ENCODE measurements at places on chromosomes 3 and 15.

- peak; percentile 75 for DNase-seq
Measured at GRCh38 chr3:71310359-71310979, 273.1 kb downstream of the FOXP1 start.

GRCh38 chr3:13549623-13550422, 898 bp downstream of the FBLN2 start:
- no peak for DNase-seq

GRCh38 chr3:184746131-184747120, 34.6 kb upstream of the MAGEF1 start:
- DNase-seq: no peak

- DNase-seq: no peak
Measured at GRCh38 chr15:85496551-85497171, 116.3 kb downstream of the AKAP13 start.

DNA sequence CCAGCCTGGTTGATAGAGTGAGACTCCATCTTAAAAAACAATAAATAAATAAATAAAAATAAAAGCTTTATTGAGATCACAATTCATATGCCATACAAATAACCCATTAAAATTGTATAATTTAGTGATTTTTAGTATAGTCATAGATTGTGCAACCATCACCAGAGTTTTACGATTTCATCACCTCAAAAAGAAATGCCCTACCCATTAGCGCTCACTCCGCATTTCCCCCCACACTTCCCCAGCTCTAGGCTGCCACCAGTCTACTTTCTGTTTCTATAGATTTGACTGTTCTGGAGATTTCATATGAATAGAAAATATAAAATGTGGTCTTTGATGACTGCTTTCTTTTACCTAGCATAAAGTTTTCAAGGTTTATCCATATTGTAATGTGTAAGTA, 57.0 kb downstream of the ARHGEF26 start:
- no peak for DNase-seq

- no peak for DNase-seq
Measured at GRCh38 chr3:79039192-79039591, 728.6 kb downstream of the ROBO1 start.

GRCh38 chr15:71476823-71477222, 333.5 kb upstream of the NR2E3 start:
- no peak for DNase-seq

GRCh38 chr3:187669675-187670504, at the start of gene SST:
TSS of gene SST (minus strand) at chr3:187670394. CDS start at chr3:187670291, 103 bp downstream.
- peak; percentile 49 for DNase-seq
